Stimulated activated CD4-positive, alpha-beta T cell treated with anti-CD3 and anti-CD28 coated beads, TNF-alpha, amount 100 ng/mL, for 48 hours (primary cell): ENCODE measurements at places on chromosomes 12 and 14.

DNA sequence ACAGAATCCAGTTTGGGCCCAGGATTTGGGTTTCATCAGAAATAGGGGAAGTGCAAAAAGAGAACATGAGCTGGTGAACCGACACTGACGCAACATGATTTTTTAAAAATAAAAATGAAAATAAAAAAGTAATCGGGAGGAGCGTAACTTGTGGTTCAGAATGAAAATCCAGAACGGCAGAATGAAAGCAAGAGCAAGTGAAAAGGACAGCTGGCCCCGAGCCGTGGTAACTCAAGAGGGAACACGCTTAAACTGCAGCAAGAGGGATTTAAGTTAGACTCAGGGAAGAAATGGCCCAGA lies 1.6 kb downstream of the SLC6A12 start:
- no peak for DNase-seq

DNA sequence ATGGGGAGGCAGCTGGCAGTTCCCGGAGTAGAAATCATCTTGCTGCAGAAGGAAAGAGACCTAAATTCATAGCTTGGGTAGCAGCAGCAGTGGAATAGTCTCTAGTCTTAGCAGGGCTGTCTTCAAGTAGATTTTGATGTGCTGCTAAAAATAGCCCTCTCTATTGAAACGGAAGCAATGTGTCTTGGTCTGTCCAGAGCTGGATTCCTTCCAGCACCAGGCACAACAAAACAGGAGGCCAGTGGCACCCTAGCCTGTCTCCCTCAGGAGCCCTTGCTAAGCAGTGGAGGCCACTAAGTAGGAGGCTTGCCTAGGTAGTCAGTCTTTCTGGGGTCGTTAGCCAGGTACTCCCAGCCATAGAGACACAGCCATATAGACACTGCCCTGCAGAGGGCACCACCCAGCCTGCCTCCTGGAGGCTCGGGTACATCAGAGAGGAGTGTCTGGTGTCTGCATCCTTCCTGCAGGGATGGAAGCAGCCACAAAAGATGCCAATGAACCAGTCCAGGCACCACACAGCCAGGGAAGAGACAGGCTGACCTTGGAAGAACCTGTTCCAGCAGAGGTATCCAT lies 97.5 kb downstream of the CRACR2A start:
- DNase-seq = no peak

DNA sequence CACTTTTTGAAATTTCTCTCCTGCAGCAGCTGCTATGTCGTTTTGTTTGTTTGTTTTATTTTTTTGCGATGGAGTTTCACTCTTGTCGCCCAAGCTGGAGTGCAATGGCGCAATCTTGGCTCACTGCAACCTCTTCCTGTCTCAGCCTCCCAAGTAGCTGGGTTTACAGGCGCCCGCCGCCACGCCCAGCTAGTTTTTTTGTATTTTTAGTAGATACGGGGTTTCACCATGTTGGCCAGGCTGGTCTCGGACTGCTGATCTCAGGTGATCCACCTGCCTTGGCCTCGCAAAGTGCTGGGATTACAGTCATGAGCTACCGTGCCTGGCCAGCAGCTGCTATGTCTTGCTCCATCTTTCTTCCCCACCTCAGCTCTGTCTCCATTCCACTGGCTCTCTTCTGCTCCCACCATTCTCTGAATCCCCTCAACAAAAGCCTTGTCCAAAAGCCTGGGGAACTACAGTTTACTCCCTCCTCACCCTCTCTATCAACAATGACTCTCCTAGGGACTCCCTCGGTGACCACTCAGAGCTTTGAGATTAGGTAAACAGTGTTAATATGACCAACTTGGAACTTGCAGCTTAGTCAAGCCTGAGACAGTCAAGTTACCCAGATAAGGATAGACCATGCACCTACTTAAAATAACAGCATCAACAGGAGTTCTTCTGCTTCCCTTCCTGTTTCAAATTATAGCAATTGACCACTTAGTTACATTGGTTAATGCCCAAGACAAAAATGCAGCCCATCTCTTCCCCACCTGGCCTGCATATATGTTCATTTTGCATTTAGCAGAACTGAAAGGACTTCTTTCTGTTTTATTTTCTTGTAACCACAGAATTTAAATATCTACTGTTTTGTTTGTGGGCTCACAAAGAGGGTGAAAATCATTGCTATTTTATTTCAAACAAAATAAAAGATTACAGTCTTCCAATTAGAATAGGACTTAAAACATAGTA lies 189.0 kb upstream of the AMIGO2 start:
- no peak for DNase-seq

DNA sequence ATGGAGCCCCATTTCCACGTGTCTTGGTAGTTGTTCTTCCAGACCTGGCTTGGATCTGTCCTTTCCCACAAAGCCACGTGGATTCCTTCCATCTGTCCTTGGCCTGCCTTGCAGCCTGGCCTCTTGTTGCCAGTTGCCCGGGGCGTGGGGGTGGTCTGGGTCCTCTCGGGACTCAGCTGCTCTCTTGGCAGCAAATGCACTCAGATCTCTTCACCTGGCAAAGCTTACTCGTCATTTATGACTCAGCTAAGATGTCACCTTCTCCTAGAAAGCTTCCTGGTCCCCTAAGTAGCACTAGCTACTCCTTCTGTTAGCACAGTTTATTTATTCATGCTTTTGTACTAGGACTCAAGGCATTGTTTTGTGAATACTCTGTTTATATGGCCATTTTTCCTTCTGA lies 13.6 kb downstream of the PLEKHG3 start:
- DNase-seq = no peak

DNA sequence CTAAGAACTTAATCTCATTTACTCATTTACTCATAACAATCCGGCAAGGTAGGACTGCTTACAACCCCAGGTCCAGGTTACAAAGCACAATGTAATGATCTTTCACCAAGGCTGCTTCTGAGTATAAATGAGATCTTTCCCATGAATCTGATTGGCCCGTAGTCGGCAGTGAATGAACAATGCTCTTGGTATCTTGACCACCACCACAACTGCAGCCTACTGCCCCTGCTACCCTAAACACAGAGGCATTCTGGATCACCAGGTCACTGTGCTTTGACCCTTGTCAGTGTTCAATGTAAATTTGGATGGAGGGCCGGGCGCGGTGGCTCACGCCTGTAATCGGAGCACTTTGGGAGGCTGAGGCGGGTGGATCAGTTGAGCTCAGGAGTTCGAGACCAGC lies 15.9 kb downstream of the FAM181A start:
- DNase-seq = no peak

GRCh38 chr12:104960464-104960863 lies 2.4 kb upstream of the SLC41A2 start:
- no peak for DNase-seq

DNA sequence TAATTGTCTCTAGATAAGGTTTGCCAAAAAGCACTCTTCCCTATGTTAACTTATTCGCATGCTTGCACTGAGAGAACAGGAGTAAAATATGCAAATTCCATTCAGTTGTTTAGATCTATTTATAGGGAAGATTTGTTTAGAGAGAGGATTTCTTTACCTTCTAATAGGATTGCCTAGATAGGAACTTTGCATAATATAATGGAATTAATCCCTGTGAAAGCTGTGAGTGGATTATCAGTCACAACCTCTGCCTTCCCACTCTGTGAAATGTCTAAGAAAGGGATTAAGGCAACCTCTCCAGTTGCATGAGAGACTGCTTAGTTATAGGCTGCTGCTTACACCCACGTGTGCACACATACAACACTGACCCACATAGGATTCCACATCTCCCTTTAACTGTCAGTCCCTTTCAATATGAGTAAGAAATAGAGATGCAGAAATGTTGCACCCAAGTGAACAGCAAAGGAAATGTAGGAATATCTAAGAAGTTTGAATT lies 83.2 kb downstream of the ALG10B start:
- no peak for DNase-seq

DNA sequence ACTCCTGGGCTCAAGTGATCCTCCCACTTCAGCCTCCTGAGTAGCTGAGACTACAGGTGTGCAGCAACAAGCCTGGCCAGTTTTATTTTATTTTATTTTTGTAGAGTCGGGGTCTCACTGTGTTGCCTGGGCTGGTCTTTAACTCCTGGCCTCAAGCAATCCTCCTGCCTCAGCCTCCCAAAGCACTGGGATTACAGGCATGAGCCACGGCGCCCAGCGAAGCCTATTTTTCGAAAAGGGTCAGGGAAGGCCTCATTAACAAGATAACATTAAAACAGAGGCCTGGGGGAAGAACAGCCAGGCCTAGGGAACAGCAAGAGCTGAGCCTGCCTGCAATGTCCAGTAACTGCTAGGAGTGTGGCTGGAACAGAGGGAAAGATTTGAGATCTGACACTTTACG lies 36.1 kb upstream of the VRK1 start:
- no peak for DNase-seq

DNA sequence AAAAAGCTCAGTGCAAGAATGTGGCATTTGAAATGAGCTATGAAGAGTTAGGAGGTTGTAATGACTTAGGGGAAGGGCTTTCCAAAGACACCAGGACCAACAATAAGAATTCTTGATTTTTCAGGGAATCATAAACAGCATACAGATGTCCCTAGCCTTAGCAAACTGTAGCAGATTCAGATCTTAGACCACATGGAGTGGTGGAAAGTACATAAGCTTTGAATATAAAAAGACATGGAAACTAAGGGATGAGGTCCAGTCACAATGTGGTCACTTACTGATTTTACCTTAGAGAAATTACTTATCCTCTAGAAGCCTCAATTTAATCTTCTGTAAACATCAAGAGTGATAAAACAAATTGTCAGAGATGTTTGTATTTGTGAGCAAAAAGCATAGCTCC lies 186.6 kb downstream of the DUSP6 start:
- no peak for DNase-seq

DNA sequence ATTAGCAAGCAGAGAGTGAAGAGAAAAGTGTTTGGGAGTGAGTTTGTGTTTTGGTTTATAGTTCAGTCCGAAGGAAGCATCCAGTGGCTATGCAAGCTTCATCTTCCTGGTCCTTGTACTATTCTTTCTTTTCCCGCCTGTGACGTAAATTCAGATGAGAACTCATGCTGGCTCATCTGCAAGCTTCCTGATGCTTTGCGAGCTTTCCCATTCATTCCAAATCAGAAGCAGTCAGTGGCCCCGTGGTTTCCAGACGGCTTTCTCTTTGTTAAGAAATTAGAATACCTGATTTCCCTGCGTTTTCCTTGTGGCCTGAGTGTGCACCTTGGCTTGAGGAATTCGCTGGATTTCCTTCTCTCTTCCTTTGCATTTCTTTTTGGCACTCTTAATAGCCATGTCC lies 89.5 kb downstream of the TESC start:
- DNase-seq = no peak

DNA sequence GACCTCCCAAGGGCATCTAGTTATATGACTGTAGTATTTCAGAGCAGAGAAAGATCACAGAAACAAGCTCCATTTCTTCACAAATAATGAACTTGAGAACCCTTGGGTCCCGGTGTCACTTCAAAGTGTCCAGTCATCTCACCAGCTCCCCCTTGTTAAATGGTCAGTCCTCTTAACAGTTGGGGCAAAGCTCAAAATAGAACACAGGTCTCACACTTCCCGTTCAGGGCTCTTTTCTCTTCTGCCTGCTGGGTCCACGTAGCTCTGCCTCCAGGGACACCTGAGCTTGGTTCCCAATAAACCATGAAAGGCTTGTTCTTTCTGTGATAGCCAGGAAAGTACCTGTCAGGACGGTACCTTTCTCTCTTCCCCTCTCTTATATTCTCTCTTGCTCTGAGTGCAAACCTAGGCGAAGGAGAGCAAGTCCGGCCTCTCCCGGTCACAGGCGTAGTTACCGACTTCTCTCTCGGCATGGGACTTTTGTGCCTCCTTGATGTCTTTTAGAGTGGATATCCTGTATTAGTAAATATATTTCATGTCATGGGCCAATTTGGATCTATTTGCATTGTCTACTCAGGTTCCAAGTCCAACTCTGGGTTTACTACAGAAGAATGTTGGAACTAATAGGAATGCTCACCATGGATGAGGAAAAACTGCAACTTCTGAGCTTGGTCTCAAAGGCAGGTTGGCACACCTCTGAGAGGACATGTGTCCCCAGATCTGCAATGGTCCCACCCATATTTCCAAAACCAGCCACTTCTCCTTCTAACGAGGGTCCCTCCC lies 118.8 kb upstream of the PARP11 start:
- DNase-seq = no peak

GRCh38 chr12:124496584-124496983 lies 70.8 kb downstream of the NCOR2 start:
- no peak for DNase-seq

- no peak for DNase-seq
Measured at GRCh38 chr14:51732494-51733112, 80.9 kb downstream of the FRMD6 start.

DNA sequence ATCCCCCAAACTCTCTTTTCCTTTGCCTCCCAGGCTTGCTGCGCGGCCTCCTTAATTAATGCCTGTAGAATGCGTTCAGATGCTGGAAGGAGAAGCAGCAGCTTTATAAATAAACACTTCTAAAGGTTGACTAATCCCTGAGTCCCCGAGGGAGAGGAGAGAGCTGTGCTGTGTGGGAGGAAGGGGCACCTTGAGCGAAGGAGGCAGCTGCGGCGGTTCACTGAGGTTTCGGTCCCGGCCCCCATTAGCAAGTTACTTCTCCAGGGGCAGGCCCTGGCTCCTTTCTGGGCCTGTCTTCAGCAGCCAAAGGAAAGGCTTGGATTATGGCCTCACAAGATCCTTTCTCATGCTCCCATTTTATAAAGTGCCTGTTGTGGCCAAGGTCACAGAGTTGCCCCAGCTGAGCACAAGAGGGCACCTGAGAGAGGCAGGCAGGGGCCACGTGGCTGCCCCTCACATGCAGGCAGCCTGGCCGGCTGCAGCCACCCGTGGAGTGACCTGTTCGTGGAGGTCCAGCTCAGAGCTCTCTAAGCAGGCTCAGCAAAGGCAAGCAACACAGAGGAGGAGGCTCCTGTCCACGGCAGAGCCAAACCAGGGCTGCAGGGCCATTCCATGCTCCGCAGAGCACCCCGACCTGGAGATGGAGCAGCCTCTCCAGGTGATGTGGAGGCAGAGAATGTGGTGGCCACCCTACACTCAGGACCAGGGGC lies 15.0 kb upstream of the CACNA2D4 start:
- no peak for DNase-seq

GRCh38 chr14:100334904-100335303 lies 11.8 kb downstream of the SLC25A47 start:
- no peak for DNase-seq

GRCh38 chr12:120327593-120327992 lies at the start of gene PLA2G1B:
TSS of gene PLA2G1B (minus strand) at chr12:120327779. CDS start at chr12:120327753, 26 bp downstream.
- no peak for DNase-seq

DNA sequence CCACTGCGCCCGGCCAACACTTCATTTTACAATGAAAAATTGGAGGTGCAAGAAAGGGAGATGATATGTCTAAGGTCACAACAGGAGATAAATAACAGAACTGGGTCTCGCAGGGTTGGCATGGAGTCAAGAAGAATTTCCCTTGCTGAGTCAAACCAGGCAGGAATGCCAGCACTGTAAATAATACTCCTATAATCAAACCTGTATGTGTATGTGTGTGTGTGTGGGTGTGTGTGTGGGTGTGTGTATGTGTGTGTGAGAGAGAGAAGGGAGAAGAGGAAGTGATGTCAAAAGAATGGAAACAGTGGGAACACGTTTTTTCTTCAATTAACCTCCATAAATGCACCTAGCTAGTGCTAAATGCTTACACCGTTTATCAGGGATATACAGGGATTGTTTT lies 70.4 kb downstream of the TMEM116 start:
- no peak for DNase-seq
